ENCODE measurements at places on chromosomes 5 and 9.

DNA sequence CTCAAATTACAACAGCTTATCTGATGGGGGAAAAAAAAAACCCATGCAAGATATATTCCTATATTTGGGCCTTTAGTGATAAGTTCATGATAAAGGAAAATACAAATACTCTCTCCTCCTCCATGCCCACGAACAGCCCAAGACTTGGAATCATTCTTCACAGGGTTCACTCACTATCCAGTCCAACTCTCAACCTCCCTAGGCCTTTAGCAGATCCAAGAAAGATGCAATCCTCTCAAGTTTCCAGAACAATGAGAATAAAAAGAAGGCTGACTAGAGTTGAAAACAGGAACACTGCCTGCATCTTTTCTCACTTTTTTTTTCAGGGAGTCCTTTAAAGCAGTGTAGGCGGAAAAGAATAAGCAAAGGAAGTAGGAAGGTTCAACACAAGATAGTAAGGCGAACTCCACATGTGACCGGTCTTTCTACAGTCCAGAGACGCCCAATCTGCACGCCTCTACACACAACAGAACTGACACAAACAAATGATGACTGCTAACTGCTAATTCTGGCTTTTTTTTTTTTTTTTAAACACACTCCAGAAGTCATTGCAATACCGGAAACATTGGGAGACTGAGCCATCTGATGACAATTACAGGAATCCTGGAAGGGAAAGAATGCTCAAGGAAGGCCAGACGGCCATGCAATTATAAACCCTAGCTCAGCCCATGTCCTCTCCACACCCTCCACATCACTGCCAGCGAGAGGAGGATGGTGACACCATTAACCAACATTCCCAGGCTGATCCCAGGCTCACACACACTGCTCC, 75.4 kb downstream of the BNC2 start:
- no peak for DNase-seq

DNA sequence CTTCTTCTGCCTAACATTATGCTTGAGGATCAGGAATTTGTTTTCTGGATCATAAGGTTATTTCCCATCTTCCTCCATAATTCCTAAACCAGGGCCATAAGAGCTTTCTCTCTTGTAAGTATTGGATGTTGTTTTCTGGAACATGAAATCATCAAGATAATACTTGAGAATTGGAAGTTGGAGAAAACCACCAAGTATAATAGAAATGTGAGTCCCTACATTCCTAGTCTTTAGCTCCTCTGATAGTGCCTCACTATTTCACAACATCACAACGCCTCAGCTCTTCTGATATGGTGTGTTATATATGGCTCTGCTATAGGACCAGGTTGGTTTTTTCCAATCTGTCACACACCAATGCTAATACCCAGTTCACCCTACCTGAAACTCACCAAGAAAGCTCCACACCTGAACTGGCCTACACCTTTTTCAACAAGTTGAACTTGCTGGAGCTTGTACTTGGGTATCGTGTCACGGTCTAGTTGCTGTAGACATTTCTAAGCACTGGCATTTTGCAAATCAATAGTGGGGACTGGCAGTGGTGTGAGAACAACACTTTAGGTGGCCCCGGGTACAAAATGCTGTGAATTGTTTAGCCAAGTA, 141.1 kb downstream of the ACTBL2 start:
- DNase-seq, result no peak

DNA sequence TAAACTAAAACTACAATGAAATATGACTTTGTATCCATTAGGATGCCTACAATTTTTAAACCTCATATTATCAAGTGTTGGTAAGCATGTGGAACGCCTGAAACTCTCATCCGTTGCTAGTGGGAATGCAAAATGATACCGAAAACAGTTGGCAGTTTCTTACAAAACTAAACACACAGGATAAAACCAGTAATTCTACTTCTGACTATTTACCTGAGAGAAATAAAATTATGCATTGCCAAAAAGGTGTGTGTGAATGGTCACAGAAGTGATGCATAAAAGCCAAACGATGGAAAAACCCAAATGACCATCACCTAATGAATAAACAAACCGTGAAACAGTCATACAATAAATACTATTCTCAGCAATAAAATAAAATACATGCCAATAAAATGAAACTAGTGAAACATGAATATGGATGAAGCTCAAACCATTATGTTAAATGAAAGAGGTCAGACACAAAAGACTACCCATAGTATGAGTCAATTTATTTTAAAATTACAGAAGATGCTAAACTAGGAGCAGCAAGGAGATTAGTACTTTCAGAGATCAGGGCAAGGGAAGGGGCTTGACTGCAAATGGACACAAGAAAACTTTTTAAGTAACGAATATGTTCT, 13.4 kb downstream of the AUH start:
- no peak for DNase-seq

DNA sequence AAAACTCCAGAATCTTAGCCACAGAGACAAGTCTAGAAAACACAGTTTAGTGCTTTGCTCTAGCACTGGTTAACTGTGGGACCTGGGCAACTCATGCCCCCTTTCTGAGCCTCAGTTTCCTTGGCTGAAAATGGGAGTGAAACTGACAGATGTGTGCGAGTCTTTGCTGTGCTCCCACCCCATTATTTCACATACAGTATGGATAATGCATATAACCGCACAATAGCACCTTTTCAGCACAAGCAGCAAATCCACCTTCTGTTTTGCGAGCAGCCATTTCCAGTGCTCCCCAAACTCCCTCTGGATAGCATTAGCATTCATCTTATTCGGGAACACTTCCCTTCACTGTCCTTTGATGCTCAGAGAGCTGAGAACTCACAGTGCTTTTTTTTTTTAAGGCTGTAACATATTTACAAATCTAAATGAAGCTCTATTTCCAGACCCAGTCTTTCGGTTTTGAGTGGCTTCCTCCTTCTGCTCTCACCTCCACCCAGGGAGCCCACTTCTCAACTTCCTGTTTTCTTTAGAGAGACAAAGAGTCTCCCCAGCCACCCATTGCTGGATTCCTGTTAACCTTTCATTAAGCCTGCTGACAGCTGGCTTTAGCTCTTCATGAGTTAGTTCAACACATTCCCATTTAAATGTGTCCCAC, 49.2 kb downstream of the TIMD4 start:
- DNase-seq, result no peak

DNA sequence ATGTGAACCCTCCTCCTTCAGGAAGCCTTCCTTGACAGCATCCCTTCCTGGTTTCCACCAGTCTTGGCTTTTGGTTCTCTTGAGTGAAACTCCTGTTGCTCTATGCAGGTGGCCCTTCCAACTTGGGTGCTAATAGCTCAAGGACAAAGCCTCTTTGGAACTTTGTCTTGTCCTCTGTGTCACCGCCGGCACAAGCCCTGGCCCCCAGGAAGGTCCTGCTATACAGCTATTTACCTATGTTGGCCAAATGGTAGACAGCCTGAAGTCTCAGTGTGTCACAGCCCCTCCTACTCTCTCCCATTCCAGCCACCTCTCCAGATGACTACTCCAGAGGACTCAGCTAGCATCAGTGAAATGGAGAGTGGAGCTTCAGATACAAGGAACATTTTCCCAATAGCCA, 94.7 kb upstream of the ZNF618 start:
- DNase-seq, result no peak

Measured in stimulated activated CD8-positive, alpha-beta memory T cell treated with anti-CD3 and anti-CD28 coated beads, Interleukin-4, amount 100 ng/mL, for 48 hours (primary cell).